Kasumi-1 (cell line): ENCODE measurements at places on chromosomes 12 and 14.
A peak's percentile ranks its signal among the peaks of the same experiment; 100 is the strongest.

GRCh38 chr14:76957224-76957891, 71.2 kb downstream of the IRF2BPL start:
- no peak for DNase-seq

DNA sequence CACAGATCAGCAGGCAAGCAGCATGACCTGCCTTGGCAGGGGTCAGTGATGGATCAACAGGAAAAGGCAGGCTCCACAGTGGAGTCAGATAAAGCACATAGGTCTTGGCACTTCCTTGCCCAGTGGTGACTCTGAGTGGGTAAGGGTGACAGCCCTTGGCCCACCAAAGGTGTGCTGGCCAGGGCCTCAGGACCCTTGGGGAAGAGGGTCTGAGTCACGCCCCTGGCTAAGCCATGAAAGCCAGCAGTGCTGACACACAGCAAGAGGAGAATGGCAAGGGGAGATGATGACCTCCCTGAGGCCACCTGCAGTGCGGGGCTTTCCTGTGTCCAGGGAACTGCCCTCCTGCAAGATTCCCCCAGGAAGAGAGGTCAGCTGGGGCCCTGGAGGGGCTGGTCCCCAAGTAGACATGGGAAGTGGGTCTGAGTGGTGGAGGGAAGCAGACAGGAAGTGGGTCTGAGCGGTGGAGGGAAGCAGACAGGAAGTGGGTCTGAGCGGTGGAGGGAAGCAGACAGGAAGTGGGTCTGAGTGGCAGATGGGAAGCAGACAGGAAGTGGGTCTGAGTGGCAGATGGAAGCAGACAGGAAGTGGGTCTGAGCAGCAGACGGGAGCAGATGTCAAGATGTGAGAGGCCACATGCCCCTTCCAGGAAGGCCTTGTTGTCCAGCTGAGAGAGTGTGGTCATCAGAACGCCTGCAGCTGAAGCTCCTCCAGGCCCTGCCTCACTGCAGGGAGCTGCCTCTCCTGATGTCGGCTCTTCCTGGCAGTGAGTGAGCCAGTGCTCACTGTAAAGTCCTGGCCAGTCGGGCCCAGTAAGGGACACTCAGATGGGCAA, 34.8 kb downstream of the DIO3 start:
- DNase-seq = peak; percentile 65

DNA sequence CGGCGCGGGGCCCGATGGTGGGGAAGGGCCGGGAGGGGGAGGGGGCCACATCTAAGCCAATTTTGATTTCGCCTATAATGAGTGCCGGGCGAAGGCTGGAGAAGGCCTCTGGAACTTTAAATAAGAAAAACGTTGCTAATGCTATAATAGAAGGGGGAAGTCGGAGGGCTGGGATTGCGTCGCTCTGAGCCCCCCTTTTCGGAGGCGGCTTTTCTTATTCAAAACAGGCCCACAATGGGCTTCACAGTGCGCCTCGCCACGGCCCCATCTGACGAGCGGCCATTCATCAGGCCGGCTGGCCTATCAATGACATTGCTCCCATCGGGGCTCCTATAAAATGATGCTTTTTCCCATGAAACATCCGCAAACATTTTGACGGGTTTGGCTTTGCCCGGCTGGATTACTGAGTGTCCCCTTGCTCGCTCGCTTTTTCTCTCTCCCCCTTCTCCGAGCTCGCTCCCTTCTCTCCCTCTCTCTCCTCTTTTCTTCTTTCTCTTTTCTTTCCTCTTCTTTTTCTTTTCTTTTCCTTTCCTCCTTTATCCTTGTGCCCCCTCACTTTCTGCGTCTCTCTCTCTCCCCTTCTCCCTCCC, at the start of gene RFX4:
Gene RFX4, plus strand, starts transcription at position 364 of the 590 bp plus-strand sequence. CDS start 317 bp downstream, outside the sequence.
- no peak for DNase-seq

- DNase-seq = no peak
Observed at GRCh38 chr12:77349689-77350370, 284.5 kb upstream of the E2F7 start.

DNA sequence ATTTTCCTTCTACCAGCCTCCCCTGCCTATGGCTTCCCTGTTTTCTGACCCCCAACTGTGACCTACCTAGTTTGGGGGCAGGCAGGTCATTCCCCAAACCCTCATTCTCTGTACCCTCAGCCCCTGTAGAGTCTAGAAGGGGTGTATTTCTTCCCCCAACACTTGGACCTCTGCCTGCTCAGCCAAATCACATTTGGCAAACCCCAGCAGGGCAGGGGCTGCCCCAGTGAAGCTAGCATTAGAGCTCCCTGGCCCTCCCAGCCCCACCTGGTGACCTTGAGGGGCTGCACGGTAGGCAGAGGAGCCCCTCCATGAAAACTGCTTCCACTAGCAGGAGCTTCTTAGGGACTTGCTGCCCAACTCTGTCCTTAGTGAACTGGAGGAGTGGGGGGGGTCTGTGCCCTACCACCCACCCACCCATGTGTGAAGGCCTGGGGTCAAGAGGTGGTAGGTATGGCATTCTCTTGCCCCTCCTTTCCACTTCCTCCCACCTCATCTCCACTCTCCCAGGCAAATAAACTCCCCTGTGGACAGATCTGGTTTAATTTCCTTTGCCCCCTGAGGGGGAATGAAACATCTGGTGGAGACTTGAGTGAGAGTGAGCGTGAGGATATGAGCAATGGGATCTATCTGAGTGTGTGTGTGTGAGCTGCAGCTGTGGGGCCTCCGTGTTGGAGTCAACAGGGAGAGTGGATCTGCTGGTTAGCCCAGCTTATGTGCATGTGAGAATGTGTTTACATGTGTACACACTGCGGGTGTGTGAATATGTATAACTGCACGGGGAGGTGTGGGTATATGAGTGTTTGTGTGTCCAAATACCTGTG, 1.6 kb downstream of the NXPH4 start:
- no peak for DNase-seq

DNA sequence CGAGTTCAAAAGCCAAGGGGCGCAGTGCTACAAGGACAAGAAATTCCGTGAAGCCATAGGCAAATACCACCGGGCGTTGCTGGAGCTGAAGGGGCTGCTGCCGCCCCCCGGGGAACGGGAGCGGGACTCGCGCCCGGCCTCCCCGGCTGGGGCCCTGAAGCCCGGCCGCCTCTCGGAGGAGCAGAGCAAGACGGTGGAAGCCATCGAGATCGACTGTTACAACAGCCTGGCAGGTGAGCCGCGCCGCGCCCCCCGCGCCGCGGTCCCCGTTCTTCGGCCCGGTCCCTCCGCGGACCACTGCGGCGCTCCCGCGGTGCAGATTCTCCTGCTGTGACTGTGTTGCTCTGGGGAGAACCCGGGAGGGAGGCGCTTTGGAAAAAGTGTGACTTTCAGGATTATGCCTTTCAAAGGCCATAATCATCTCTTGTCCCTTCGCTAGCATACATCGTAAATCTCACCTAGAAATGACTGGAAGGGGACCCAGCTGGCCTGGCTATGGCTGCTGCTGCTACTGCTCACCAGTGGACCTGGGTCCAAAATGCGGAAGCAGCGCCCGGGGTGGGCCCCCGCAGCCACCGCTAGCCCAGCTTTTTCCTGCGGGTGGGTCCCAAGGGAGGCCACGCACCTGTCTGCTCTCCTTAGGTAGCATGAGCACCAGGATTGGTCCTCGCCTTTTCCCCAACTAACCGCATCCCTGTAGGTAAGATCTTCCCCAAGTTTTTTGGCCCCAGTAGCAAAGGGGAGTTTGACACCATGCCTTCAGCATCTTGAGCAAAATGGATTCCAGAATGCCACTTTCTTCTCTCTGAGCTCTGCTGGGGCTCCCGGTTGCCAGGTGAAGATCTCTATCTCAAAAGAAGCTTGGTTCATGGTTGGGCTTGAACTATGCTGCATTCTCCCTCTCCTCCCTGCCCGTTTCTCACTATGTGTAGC, 853 bp downstream of the TTC9 start:
- DNase-seq = no peak

DNA sequence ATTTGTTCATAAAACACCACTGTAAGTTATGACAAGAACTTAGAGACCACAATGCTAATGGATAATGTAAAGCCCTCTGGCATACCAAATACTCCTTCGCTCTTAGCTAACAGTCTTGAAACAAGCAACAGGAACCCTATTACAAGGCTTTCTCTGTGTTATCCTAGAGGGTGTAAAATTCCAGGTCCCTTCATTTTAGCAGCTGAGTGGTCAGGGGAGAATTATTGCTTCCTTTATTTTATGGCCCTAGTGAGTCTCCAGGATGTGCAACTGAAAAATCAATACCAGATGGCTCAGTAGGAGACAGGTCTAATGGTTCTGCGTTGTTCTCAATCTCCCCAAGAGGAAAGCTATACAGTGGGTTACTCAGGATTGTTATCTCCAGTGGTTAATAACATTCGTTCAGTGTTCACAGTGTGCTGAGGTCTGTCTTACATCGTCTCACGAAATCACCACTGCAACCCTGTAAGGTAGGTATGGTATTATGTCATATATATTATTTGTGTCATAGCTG, 172.7 kb upstream of the CNOT2 start:
- no peak for DNase-seq

- DNase-seq = no peak
Observed at GRCh38 chr14:68654471-68654941, 138.4 kb downstream of the ZFP36L1 start.

DNA sequence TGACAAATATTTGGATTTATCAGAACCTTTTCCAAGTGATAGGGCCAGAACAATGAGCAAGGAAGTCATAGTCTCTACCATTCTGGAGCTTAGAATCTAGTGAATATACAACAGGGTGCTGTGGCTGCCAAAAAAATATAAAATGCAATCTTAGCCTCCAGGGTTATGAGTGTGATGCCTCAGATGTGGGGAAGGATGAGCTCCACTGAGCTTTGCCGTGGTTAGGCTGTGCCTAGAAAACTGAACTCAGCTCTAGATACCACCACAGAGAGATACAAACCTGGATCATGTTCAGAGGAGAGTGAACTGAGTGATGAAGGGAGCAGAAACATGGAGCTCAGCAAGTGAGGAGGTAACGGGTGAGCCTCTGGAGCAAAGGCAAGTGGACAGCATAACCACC, 138.1 kb upstream of the HIF1A start:
- DNase-seq = no peak

- DNase-seq = no peak
Observed at GRCh38 chr14:99138999-99139865, 132.8 kb downstream of the BCL11B start.

DNA sequence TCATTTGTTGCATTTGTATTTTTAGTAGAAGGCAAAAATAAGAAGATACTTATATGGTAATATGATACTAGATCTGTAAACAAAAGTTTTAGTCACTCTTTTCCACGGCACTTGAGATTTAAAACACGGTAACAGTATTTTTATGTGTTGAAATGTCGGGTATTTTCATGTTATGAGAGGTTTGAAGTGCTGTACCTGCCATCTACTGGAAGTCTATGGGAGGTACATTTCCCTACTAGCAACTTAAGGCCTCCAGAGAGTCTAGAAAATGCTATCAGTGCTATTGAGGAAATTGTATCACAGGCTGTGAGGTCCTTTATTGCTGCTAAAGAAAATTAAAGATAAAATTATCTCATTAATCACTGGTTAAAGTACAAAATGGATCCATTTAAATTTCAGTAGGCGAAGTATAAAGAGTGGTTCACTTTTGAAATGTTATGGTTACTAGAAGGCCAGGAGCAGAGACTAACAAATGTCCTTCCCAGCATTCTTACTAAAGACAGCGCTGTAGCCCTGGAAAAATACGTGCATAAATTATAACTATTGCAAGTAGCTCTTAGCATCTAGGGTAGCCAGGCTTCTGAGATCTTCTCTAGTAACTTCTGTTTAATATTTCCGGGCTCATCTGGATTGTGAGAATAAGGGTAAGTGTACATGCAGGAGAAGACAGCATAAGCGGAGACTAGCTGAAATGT, 77.6 kb upstream of the PRKD1 start:
- peak; percentile 63 for DNase-seq

- no peak for DNase-seq
Observed at GRCh38 chr12:11015775-11016430, 6.5 kb downstream of the TAS2R19 start.

GRCh38 chr14:72553161-72553560, 340.7 kb downstream of the DPF3 start:
- no peak for DNase-seq

DNA sequence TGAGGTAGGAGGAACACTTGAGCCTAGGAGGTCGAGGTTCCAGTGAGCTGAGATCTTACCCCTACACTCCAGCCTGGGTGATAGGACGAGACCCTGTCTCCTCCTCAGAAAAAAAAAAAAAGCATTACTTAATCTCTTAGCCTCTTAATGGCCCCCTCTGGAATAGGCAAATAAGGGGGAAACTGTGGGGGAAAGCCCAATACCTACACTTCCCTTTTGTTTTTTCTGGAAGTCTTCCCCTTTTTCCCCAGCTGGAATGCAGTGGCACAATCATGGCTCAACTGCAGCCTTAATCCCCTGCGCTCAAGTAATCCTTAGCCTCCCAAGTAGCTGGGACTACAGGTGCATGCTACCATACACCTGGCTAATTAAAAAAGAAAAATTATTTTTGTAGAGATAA, 32.2 kb downstream of the RCOR1 start:
- no peak for DNase-seq

- DNase-seq = no peak
Observed at GRCh38 chr12:30016540-30017055, 232.9 kb upstream of the TMTC1 start.

DNA sequence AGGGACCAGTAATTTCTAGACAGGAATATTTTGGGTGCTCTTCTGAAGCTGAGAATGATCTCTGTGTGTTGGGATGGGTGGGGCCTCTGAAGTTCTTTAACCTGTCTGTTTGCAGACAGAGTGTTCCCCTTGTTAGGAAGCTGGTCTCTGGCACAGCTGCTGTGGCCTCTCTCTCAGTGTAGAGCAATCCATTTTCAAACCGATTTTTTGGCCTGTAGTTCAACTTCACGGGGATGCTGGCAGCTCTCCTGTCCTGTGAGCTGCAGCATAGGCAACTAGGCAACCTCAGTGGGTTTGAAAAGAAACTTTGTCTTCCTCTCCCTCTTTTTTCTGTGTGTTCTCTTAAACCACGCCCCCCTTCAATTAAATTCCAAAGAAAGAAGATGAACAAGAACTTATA, 69.1 kb downstream of the SMOC1 start:
- DNase-seq = no peak

- no peak for DNase-seq
Observed at GRCh38 chr14:104143521-104144452, 5.4 kb downstream of the KIF26A start.

DNA sequence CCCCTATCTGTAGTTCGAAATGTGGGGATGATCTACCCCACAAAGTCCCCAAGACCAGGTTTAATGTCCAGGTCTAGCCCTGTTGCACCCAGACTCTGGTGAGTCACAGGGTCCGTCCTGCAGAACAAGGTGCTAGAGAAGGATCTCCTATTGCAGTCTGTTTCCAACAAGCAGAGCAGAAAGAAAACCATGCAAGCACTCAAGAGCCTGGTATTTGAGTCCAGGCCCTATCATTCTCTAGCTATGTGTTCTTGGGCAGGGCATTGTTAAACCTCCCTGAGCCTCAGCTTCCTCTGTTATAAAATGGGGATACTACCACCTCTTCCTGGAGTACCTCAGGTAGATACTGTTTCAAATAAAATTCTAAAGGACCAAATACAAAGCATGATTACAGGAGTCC, 24.4 kb downstream of the MAP3K9 start:
- DNase-seq = no peak

- DNase-seq = no peak
Observed at GRCh38 chr12:132300789-132301722, 28.3 kb downstream of the GALNT9 start.
